Urinary bladder (tissue), 4 donors: ENCODE measurements at places on chromosomes 5 and 9. TPM values are rescaled to one million over a fixed set of nuclear protein-coding genes. Genes with fewer than 3 reads are reported as not detected.

The MLANA gene
- not detected for polyA plus RNA-seq

DNA sequence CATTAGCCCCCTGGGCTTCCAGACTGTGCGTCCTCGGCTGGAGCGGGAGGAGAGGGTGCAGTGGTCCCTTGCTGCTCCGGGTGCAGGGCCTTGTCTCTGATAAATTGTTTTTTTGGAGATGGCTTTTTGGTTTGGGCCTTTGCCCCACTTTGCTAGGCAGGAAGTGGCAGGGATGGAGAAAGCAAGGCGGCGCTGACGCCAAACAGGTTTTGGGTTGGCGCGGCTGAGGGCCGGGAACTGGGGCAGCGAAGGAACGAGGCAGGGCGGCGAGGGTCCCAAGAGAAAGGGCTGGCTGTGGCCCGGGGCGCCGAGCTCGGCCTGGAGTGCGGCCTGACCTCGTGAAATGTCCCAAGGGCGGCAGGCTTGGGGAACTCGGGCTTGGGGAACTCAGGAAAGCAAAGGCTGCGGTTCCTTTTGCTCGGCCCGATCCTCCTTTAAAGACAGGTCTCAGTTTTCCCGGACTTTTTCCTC lies 4.1 kb downstream of the LHX2 start:
- no peak for DNase-seq

DNA sequence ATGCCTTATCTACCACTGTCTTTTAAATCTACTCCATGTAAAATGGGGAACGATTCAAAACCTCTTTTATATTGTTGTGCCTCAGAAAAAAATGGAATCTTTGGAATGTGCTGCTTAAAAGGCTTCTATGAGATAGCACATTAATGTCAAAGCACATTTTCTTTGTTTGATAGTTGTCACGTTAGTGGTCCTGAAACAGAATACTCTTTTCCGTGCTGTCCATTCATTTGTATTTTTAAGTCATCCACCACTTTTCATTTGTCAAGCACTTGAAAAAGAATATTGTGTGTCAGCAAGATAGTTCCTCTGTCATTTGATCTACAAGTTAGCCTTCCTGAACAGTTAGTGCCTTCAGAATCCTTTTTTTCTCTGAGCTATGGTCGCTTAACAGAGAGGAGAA lies 246.9 kb downstream of the MAST4 start:
- DNase-seq, result no peak

The KIF4B gene
- not detected for polyA plus RNA-seq

GRCh38 chr5:135345956-135346731 lies 52.9 kb downstream of the MACROH2A1 start:
- no peak for DNase-seq

DNA sequence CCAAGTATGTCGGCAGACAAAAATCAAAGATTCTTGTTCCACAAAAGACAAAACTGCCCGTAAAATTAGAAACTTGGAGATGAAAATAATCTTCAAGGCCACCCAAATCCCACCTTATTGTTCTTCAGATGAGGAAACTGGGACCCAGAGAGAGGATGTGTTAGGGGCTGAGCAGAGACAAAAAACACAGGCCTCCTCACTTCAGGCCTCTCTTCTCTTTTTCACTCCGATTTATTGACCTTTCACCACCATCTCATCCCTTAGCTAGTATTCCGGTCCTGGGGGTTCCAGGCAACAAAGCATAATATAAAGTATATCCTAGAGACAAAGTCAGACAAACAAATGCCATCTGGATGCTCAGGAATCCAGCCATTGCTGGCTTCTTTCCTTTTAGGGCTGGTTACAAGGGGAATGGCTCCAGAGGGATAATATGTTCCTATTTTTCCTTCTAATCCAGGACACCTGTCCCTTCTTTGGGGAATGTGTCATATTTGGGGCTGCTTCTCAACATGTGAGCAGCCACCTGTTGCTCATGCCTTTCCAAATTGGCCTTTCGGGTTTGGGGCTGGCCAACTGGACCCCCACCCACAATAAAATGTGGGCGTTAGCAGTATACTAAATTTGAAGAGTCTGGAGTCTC lies 42.2 kb upstream of the AFAP1L1 start:
- DNase-seq, result no peak

- no peak for DNase-seq
Measured at GRCh38 chr9:91736311-91736710, 213.7 kb downstream of the ROR2 start.

The ZNF483 gene
- polyA plus RNA-seq, result 0.94 TPM

- DNase-seq, result no peak
Measured at GRCh38 chr9:135252980-135253304, 165.5 kb downstream of the OLFM1 start.

The PCDHGC3 gene
- 101 TPM for polyA plus RNA-seq

DNA sequence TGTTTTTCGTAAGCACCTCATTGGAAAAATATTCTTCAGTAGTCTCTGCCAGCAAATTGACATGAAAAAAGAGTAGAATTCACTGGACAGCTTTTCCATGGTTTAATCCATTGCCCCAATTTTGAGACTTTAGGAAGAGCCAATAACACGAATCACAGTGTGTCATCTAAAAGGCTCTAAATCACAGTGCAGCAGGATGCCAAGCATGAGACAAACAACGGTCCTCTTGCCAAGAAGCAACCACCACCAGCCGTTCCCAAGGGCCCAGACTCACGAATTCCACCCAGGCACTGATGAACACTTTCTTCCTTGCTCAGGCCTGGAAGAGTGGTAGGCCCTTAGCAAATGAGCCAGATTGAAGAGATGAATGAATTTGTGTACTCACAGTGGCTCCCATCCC lies 18.3 kb upstream of the IRX4 start:
- DNase-seq, result no peak

- no peak for DNase-seq
Measured at GRCh38 chr9:20040991-20041696, 252.3 kb upstream of the SLC24A2 start.

The ACER2 gene
- 5.1 TPM for polyA plus RNA-seq

The TNC gene
- 43.5 TPM for polyA plus RNA-seq

- no peak for DNase-seq
Measured at GRCh38 chr9:125966959-125967711, 220.0 kb downstream of the PBX3 start.

The LCN1 gene
- not detected for polyA plus RNA-seq

DNA sequence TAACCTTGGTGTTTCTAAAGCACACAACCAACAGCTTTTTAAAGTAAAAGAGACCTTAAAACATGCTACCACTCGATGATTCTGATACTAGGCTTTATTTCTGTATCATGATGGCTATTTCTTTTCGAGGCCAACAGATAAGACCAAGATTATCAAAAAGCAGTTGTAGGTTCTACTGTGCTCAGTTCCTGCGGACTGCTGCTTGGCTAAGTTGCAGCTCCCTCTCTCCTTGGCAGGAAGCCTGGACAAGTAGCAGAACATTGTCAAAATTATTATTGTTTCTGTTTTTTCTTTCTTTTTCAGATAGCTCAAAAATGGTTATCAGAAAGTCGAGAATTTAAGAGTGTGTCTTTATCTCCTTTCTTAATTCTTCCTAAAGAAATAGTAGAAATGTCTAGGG lies 607.6 kb downstream of the PTPRD start:
- no peak for DNase-seq

- no peak for DNase-seq
Measured at GRCh38 chr9:99222416-99223270, 561 bp downstream of the SEC61B start.

The SPATA24 gene
- 5.4 TPM for polyA plus RNA-seq

DNA sequence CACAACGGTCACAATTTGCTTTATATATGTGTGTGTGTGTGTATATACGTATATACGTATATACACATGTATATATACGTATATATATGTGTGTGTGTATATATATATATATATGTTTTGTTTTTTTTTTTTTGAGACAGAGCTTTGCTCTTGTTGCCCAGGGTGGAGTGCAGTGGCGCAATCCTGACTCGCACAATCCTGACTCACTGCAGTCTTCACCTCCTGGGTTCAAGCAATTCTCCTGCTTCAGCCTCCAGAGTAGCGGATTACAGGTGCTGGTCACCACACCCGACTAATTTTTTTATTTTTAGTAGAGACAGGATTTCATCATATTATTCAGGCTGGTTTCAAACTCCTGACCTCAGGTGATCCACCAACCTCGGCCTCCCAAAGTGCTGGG lies 3.1 kb downstream of the RNF38 start:
- DNase-seq, result no peak

DNA sequence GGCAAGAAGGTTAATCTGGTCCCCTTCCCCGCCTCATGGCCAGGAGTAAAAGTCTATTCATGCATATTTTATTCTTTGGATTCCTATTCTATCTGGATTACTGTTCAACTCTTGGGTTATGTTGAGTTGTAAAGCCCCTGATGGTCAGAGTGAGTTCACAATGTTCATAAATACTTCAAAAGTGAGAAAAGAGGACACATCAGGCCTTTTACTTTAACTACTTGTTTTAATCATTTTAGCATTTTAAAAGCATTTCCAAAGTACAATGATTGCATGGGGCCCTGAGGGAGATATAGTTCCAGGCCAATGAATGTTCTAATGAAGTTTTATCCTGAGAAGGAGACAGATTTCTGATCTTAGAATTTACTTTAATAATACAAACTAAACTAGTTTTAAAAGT lies 93.9 kb downstream of the BOD1 start:
- DNase-seq, result no peak

The PPP6C gene
- 20.8 TPM for polyA plus RNA-seq

GRCh38 chr9:80763536-80763935 lies 925.8 kb downstream of the TLE1 start:
- no peak for DNase-seq

- DNase-seq, result no peak
Measured at GRCh38 chr5:142183561-142183960, 75.0 kb downstream of the NDFIP1 start.

- DNase-seq, result no peak
Measured at GRCh38 chr9:108997112-108997511, 16.2 kb downstream of the CTNNAL1 start.

GRCh38 chr9:12060067-12060466 lies 633.1 kb upstream of the TYRP1 start:
- no peak for DNase-seq

The DMRTA1 gene
- polyA plus RNA-seq, result 0.14 TPM

- no peak for DNase-seq
Measured at GRCh38 chr5:174311531-174312269, 266.2 kb downstream of the NSG2 start.

DNA sequence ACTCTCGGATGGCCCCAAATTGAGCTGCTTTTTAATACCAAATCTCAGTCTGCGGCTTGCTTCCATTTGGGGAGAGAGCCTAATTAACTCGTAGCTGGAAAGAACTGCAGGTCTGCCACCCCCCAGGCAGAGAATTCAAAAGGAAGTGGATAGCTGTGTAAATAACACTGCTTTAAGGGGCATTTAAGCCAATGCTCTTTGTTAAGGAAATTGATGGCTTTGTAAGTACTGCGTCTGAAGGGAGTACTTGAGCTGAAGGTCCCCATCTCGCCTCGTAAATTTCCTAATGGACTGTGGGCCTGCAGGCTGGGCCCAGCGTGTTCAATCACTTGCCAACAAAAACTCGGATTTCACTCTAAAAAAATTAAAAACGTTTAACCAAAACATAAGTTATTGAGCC lies 132.7 kb downstream of the PAPPA start:
- DNase-seq, result peak; percentile 48

The TRIM36 gene
- 0.34 TPM for polyA plus RNA-seq

GRCh38 chr9:29212397-29213387 lies 1639.4 kb upstream of the C9orf72 start:
- DNase-seq, result no peak

DNA sequence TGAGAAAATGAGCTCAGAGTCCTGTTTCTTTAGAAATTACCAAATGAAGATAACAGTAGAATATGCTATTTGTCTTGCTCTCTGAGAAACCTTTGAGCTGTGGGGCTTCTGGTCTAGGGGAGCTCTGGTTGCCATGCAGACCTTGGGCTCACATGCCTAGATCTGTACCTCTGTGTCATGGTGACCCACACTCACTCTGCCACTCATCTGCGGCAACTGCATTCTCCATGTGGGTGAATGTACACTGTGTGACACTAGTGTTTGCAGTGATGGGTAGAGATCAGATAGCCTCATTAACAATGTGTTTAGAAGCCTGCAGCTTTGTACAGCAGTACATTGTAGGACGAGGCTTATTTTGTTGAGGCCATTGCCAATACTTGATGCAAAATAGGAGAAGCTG lies 521.2 kb downstream of the CHSY3 start:
- DNase-seq, result no peak

- DNase-seq, result no peak
Measured at GRCh38 chr9:105245029-105245890, 809 bp downstream of the SLC44A1 start.

- DNase-seq, result no peak
Measured at GRCh38 chr5:36751886-36752285, 124.7 kb upstream of the NIPBL start.

The TMEM171 gene
- 0.23 TPM for polyA plus RNA-seq

DNA sequence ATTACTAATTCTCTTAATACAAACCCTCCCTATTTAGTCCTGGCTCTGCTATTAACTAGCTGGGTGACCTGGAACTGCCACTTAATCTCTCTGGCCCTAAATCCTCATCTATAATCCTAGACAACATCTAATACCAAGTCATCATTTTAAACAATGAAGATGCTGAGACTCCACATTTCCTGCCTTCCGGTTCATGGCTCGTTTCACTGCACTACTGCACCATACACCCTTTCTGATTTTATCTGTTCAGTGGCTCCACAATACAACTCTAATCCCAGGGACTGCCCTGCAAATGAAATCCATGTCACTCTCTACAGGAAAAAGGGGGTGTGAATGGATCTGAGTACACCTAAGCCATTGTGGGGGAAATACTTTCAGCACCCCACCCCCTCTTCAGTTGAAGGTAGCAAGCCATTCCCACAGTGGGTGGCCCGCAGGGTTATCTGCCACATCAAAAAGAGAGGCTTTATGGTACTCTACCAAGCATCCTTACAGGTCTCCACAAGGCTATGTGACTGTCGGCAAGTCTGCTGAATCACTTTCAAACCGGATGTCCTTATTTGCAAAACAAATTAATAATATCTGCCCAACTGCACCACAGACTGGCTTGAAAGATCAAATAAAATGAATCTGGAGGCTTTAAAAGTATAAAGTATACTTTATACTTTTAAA lies 89.5 kb downstream of the EPB41L4A start:
- DNase-seq, result no peak

DNA sequence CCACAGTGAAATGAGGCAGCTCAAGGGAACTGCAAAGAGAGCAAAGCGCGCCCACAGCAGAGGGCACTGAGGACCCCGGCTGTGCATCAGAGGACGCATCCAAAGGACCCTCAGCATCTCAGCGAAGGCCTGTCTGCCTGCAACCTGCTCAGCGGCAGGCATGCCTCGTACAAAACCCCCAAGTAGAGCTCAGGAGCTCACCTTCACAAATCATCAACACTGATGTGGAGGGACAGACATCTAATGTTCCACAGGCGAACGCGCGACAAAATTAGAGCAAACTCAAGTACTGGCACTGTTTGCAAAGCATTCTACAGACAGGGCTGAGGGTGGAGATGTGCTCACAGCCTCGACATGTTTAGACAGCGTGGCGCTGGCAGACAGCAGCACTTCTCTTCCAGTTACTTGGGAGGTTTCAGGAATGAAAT lies 81.0 kb downstream of the DCP2 start:
- DNase-seq, result no peak

GRCh38 chr9:127983847-127984289 lies 3.1 kb upstream of the EEIG1 start:
- no peak for DNase-seq
